CD4-positive, alpha-beta T cell treated with Interleukin-12 subunit alpha and Interleukin-12 subunit beta, for 1 hour (primary cell): ENCODE measurements at places on chromosomes 11 and 22.

DNA sequence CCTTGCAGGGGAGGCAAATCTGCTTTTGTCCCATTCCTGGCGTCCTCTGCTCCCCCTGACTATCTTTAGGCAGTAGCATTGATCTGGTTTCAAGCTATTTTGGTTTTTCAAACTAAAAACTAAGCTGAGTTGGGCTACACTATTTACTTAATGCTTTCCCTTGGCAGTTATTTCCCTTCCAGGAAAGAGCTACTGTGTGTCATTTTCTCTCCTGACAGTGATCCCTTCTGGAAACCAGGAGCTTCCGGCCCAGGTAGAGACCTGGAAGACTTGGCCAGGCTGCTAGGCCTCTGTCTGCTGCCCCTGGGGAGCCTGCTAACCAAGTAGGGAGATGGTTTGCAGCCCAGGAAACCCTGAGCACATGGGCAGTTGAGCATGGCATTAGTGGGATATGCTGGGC, 35.0 kb downstream of the NAV2 start:
- DNase-seq = no peak

GRCh38 chr11:19675397-19675796, 37.2 kb upstream of the NAV2 start:
- no peak for DNase-seq

DNA sequence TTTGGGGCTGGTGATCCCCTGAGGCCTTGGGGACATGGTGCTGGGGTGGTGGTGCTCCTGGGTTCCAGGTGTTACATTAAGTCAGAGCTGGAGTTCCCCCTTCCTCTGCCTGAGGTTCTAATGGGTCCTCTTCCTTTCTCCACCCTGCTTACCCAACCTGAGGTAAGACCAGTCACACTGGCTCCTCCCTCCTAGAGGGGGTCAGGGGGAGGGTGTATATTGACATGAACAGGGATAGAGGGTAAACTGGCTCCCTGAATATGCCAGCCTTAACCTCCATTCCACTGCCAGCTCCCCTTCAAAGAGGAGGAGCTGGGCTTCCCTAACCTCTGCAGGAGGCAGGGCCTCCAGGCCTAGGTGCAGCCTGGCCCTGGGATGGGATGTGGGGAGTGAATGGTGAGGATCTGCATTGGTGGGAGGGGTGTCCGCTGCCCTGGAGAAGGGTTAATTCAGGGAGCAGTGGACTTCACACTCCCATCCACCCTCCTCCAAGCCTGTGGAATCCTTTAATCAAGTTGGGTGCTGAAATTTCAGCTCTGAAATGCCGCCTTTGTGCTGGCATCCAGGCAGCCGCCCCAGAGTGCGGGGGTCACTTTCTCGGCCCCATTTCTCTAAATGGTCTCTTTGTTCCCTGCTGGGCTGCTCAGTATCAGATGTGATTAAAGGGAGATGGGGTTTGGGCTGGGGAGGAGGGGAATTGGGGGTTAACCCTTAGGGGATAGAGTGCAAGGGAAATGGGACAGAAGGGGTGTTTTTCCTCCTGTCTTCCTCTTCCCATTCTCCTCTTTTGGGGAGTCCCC, 15.2 kb downstream of the POLR2F start:
- no peak for DNase-seq

DNA sequence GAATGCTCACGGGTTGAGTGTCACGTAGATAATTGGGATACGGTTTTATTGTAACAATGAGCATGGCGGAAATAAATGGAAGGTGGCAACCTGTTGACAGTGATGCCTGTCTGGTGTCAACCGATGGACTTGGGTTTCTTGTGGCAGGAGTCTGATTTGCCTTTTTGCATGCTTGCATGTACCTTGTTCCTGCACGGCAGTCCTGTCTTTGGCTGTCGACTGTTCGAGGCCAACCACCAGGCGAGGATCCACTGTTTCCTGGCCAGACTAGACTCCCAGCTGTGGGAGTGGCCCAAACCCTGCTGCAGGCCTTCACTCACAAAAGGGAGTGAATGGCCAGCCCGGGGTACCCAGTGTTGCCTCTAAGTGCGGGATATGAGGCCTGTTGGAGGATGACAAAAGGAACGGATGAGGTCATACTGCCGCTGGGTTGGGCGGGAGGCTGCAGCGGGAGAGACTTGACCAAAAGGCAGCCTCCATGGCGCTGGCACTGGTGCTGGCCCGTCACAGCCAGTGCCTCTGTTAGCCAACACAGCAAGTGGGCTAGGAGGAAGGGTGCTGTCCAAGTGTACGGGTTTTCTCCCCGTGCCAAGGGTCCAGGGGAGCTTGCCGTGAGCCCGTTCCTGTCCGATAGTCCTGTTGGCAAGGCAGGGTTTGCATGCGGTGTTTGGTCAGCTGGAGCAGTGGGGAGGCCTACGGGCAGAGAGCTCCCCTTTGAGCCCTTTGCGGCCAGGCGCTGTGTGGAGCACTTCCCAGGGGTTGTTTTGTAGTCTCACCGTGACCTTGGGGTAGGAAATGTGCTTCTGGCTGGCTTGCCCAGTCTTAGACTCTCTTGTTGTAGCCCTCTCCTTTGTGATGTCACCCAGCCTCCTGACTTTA, 974 bp downstream of the DGCR8 start:
- DNase-seq = no peak

GRCh38 chr11:34634694-34635062, 13.8 kb downstream of the EHF start:
- no peak for DNase-seq

DNA sequence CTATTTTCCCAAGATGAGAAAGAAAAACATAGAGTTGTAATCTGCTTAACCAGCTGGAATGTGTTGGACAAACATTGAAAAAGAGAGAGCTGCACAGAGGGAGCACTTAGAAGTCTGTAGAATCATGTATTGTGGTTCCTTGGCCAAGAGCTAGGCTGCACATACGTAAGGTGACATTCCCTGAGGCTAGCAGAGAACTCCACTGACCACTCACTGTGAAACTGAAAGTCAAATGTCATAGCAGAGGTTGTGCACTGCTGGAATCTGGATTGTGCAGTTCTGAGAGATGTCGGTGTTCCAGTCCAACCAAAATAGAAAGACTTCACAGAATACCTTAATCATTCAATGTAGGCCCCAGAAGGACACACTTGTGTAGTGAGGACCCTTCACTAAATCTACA, 772.8 kb upstream of the RAG2 start:
- DNase-seq = no peak

- DNase-seq = no peak
Observed at GRCh38 chr22:30640839-30641430, 5.4 kb downstream of the SLC35E4 start.

DNA sequence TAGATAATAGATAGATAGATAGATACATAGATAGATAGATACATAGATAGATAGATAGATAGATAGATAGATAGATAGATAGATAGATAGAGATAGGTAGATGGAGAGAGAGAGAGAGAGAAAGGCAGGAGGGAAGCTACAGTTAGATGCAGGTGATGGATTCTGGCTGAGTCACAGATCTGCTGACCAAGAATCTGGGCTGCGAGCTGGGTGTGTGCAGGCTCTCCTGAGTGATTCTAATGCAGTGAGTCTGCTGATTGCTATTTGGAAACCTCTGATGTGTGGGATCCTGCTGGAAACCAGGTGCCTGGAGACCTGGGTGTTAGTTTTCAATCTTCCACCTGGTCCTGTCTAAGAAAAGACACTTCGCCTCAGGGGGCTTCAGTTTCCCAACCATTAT, 1441.8 kb downstream of the TBC1D22A start:
- DNase-seq = no peak

DNA sequence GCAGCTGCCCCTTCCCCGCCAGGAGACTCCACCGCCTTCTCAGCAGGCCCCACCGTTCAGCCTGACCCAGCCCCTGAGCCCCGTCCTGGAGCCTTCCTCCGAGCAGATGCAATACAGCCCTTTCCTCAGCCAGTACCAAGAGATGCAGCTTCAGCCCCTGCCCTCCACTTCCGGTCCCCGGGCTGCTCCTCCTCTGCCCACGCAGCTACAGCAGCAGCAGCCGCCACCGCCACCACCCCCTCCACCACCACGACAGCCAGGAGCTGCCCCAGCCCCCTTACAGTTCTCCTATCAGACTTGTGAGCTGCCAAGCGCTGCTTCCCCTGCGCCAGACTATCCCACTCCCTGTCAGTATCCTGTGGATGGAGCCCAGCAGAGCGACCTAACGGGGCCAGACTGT, 42.6 kb downstream of the PPP2R1B start:
- DNase-seq = no peak

DNA sequence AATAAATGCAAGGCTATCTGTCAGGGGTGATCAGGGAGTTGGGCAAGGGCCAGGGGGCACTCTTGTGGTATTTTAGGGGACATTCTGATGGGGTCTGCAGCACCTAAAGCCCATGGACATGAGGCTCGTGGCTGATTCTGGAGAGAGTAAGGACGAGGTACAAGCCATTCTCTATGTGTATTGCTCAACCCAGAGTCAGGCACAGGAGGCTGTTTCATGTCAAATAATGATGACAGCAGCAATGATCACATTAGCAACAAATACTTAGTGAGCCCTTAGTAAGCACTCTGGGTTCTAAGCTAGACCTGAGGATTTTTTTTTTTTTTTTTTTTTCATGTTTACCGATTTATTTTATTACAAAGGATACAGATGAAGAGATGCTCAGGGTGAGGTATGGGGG, 83.5 kb upstream of the THY1 start:
- no peak for DNase-seq

- DNase-seq = no peak
Observed at GRCh38 chr11:12841946-12842630, 167.0 kb upstream of the RASSF10 start.

DNA sequence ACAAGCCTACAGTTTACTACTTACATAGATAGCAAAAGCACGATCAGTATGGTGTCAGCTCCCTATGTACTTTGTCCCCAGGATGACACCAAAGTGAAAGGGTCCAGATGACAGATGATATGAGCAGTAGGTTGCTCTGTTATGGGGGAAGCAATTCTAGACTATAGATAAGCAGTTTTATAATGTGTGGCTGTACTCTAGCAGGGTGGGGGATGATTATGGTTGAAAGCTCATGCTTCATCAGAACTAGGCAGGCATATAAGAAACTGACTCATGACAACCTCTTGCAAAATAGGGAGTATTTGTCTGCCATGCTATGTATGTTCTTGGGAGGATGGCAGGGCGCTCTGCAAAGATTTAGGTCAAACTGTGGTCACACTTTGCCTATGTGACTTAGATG, 158.2 kb upstream of the ZBED5 start:
- DNase-seq = no peak

GRCh38 chr11:36500315-36500721, 9.8 kb downstream of the TRAF6 start:
- no peak for DNase-seq

- no peak for DNase-seq
Observed at GRCh38 chr11:84963240-84963639, 663.9 kb downstream of the DLG2 start.
